ENCODE measurements at places on chromosomes 1 and 21.

GRCh38 chr1:40838045-40838979 lies 23.9 kb downstream of the CITED4 start:
- DNase-seq, result no peak

DNA sequence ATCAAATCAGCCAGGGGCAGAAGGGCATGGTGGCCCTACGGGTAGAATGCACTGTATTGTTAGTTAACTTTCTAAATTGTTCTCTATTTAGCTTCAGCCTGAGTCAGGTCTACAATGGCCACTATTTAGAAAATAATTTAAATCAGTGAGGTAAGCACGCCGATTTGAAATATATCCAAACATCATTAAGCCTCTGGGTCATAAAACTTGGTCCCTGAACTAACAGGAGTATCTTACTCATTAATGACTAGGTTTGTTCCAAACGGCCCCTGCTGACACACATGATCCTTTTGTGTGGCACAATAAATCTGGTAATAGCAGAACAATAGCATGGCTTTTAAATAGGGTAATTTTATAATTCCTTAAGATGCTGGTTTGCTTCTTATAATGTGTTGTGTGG lies 48.4 kb downstream of the STX6 start:
- no peak for DNase-seq

DNA sequence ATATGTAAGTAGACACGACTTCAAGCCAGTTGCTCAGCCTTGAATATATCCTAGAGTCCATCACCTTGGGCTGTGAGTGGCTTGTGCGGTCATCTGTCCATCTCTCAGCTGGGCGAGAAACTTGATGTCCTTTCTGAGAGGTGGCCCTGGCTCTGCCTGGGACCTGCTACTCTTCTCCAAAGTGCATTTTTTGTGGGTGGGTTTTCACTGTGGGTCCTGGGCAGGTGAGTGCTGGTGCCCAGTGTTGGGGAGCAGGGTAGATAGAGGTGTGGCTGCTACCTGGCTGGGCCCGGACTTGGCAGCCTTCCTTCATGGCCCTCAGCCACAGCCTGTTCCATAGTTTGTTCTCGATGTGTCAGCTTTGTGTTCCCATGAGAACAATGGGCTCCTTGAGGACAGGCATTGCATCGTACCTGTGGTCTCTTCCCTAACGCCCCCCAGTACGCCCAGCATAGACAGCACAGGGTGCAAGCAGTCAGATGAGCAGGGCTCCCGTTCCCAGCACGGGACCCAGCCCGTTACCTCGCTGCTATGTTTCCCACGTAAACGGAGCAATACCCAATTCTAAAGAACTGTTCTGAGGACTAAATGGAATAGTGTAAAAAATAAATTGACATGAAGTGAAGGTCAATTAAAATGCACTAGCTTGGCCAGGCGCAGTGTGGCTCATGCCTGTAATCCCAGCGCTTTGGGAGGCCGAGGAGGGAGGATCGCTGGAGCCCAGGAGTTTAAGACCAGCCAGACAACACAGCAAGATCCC lies 877 bp upstream of the SLX9 start:
- no peak for DNase-seq

DNA sequence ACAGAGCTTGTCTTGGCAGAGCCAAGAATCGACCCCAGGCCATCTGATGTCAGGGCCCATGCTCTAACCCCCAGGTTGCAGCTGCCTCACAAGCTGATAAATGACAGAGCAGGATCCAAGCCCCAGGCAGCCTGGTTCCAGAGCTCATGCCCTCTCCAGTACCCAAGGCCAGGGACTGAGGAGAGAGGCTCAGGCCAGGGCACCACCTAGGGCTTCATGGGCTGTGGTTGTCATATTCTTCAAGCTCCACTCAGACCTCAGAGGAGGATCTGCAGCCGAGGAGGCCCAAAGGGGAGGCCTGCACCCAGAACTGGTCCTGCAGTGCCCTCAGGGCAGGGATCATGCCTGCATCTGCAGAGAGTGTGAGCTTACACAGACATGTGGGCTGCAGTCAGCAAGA lies 301.1 kb downstream of the MATN1 start:
- DNase-seq, result no peak

DNA sequence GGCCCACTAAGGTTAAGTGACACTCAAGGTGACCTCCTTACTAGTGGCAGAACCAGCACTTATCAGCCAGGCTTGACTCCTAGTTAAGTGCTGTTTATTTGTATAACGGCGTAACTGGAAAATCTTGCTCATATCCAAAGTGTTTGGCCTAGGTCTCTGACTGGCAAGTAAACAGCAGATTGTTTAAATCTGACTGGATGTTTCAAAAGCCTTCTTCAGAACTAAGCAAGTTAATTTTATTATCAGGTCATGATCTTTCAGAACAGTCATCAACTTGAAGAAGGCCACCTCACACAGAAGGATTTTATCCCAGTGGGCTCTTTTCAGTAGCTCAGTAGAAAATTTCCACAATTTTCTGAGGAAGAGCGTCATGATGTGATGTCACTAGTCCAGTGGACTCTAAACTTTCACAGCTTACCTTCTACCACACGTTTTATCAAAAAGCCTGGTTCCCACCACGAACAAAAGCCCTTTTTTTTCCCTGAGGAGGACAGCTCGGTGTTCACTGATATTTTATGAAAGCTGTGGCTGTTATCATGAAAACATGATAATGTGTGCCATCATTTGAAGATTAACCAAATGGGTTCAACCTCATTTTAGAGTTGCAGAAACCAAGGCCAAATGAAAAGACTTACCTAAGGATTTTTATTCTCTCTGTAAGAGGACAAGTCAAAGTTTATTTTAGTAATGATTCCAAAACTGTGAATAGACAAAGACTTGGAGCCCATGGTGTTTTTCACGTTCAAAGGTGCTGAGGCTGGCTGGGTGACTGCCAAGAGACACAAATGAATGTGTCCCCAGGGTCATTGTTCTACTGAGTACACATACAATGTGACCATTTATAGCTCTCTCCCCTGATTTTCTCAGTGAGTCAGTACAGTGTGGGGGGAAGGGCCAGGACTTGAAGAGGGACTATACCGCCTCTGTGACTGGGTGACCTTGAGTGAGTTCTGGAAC lies 9.1 kb downstream of the SGIP1 start:
- DNase-seq, result no peak

GRCh38 chr1:22969304-22969709 lies 3.4 kb downstream of the LACTBL1 start:
- DNase-seq, result peak; percentile 68

DNA sequence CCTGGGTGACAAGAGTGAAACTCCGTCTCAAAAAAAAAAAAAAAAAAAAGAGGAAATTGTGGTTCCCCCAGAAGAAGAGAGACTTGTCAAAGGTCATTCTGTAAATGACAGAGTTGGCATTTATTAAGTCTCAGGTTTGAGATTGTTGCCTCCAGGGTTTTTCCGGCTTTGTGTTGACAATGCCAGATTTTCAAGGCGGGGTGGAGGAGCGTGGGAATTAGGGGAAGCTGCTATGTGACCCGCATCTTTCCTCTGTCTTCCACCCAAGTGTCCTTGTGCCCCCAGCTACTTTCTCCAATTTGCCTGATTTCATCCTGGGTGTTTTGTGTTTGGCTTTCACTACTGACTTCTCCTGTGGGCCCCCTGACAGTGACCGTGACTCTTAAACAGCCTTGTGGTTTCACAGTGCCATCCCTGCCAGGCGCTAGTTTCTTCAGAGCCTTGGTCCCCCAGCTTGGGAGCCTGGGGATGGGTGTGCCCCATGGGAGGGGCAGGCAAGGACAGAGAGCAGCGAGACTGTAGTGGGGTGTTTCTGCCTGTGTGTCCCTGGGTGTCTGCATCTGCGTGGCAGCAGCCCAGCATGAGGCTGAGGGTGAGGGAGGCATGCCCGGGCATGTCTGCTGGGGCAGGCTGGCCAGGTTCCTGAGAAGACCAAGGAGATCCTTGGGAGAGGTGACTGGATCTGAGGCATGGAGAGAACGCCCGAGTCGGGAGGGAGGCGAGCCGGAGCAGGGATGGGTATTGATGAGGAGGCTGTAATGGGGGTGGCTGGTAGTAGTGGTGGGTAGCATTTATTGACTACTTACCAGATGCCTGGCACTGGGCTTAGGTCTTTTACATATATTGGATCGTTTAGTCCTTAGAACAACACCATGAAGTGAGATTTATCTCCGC lies 46.3 kb downstream of the IER5 start:
- DNase-seq, result peak; percentile 84

DNA sequence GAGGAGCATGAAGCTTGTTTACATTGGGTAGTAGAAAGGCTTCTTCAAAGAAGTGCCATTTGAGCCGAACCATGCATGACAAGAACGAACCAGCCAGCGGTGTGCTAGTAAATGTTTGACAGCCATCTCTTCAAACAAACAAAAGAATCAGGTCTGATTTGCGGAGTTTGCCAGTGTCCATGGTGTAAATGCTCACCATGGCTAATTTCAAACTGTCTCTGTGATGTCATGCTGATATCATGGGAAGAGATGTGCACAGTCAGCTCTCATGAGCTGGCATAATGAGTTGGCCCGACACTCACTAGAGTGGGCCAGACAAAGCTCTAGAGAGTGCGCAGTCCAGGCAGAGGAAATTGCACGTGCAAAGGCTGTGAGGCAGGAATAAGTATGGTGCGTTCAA lies 101.1 kb downstream of the KAZN start:
- no peak for DNase-seq

- no peak for DNase-seq
These were observed 372.6 kb upstream of the LRRC7 start for GRCh38 chr1:69195136-69195535.

DNA sequence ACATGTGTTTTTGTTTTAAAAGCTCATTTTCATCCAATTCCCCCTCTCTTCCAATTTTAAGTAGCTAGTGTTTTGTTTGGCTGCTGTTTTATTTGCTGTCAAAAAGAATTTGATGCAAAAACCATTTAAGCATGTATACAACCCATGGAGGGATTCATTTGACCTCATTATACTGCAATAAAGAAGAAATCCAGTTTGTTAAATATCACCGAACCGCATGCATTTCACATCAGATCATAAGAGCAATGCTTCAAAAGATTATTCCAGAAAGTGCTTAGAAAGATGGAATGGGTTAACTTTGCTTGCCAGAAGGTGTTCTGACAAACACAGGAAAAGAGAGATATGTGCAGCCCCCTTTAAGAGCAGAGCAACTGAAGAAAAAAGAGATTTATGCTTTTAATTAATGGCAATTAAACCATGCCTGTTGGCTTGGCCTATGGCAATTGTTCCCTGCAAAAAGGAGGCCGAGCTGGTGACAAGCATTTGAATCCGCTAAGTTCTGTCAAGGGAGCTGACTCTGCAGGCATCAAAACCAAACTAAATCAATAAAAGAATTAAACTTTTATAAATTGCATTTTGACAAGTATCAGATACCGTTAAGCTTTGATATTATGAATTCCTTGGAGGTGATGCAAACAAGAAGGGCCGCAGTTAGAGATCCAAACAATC lies 14.4 kb upstream of the BARHL2 start:
- no peak for DNase-seq

DNA sequence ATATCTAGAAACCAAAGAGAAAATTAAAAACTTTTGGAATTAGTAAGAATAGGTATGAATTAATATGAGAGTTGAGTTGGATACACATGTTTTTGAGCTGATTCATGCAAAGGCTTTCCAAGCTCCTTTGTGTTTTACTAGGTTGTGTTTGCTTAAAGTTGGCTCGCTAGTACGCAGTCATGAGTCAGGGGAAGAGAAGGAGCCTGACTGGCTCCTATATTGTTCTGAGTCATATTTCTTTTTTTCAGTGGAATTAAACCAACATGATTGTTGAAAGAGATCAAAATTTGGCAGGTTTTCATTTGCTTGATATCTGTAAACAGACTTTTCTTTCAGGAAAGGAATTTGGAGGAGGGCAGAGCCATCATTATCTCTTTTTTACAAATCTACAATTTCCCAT lies 66.7 kb downstream of the MAGI3 start:
- DNase-seq, result peak; percentile 96

DNA sequence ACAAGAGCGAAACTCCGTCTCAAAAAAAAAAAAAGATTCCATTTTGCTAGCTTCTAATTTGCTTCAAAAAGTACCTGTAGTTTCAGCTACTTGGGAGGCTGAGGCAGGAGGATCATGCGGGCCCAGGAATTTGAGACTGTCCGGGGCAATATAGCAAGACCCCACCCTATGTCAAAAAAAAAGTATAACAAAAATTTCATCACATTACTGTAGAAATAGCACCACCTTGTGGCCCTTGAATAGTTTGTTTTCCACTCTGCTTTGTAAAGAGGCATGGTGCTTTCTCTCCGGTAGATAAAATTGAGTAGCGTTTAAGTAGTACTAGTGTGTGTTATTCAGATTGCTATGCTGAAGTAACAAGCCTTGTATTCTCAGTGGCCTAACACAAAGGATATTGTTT lies 18.2 kb upstream of the MSTO1 start:
- DNase-seq, result peak; percentile 54

GRCh38 chr21:16865632-16866031 lies 647.2 kb upstream of the CXADR start:
- DNase-seq, result no peak

DNA sequence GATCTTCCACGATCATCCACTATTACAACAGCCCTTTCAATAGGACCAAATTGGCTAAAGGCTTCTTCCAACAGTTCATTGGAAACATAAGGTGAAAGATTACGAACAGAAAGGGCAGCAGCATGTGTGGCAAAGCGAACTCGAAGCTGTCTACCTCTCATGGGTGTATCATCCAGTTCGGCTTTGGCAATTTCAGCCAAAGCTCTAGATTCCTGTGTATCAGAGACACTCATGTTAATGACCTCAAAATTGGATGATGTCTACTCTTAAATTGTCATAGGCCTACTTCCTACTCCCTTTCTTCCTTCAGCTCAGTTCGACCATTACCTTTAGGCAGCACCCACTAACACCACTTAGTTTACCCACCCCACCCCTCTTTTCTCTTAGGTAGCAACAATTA lies 2.2 kb downstream of the SFPQ start:
- DNase-seq, result no peak

DNA sequence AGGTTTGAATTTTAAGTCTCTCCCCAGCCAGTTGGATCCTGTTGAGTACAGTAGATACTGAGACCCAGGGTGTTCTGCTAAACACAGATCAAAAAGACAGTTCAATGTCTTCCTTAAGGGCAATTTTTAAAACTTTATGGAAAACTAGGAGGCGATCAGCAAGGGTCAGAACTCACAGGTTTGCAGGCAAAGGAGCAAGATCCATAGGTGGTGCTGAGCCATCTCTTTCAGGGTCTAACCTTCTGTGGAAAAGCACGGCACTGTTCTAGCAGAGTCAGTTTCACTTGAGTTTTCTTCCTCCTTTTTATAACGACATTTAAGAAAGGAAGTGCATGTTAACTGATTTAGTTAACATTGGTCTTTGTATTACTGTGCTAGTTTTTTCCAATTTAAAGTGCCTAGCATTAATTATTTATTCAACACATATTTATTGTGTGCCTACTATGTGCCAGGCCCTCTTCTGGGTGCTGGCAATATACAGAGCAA lies at the start of gene CD84:
Gene CD84 (minus strand): TSS at position 281 of the 486 bp plus-strand sequence. CDS start 59 bp downstream, at position 222.
- no peak for DNase-seq

DNA sequence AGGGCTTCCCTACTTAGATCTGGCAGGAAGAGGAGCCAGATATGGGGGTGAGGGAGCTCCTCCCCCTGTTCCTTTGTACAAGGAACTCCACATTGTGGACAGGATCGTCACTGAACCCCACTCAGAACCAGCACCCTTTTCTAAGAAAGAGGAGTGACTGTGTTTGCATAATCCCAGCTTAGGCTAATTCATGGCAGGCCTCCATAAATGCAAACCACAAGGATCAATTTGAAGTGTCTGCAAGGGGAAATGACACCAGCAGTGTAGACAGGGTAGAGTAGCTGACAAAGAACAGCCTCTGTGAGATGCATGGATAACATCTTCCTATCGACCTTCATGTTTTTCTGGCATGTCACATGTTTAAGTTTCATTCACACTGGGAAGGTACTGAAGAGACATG lies 11.7 kb downstream of the MX1 start:
- no peak for DNase-seq

Data from fibroblast of skin of abdomen (primary cell).